ENCODE measurements at places on chromosomes 4 and X.

DNA sequence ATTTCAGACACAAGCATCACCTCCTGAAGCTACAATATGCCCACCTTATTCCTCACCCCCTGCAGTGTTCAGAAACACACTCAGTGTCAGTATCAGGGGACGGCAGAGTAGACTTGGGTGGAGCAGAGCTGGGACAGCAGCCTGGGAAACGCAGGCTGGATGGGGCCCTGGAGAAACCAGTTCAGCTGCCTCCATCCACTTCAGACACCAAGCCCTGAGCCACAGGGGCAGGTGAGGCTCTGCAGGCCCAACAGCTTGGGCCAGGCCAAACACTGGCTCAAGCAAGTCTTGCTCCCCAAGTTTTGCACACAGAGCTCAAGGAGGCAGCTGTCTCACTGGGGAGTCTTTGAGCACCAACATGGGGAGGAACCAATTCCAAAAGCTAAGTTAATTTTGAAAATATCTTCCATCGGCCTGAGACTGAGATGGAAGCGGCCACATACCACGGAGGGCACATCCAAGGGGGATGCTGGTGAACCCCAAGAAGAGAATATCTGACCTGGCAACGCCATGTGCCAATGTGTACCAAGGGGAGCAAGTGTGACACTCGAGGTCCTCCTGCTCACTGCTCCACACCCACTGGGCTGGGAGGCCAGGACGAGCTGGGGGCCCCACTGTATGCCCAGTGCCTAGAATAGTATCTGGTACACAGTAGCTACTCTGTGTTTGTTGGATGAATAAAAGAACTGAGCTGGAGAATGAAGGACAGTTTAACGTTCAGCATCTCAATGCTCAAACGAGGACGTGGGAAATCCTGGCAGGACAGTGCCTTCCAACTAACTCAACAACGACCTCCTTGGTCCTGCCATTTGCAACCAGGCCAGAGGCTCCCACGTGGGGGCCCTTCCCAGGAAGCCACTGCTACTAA lies 45.6 kb downstream of the PPP2R2C start:
- peak; percentile 10 for DNase-seq

GRCh38 chr4:25755911-25756310 lies 100.3 kb downstream of the SLC34A2 start:
- no peak for DNase-seq

DNA sequence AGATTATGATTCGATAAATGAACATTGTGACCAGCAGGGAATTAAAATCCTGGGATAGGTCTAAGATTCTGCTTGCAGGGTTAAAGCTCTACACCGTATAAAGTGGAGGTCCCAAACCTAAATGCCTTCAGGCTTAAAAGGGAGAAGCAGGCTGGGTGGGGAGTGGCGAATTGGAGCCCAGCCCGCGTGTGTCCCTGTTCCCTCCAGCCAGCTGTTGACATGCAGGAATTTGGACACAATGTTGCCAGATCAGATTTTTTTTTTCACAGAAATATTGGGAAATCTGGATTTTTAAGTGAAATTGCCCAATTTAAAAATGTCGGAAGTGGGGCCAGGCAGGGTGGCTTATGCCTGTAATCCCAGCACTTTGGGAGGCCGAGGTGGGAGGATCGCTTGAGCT lies 60.5 kb downstream of the ELF4 start:
- DNase-seq = no peak

- DNase-seq = peak; percentile 4
Observed at GRCh38 chrX:143669395-143669794, 33.5 kb upstream of the SLITRK4 start.

Data from left lung (tissue), 14 donors.